ENCODE measurements at places on chromosomes 2 and 18. TPM values are rescaled to one million over a fixed set of nuclear protein-coding genes. Genes with fewer than 3 reads are reported as not detected.

The TTN gene
- 2.8 TPM for total RNA-seq

The LRRC30 gene
- not detected for total RNA-seq

GRCh38 chr2:47562548-47562947, 159.6 kb downstream of the MSH2 start:
- H3K27ac ChIP-seq, result no peak overlapping the region
- no peaks in the 10 kb centered on the region for H3K36me3 ChIP-seq
- peaks cover 13% of the 10 kb centered on the region for H3K27me3 ChIP-seq
- no peaks in the 10 kb centered on the region for H3K4me1 ChIP-seq
- no peak for DNase-seq
- H3K4me3 ChIP-seq, result no peak overlapping the region

The CKAP2L gene
- total RNA-seq, result 17.9 TPM

DNA sequence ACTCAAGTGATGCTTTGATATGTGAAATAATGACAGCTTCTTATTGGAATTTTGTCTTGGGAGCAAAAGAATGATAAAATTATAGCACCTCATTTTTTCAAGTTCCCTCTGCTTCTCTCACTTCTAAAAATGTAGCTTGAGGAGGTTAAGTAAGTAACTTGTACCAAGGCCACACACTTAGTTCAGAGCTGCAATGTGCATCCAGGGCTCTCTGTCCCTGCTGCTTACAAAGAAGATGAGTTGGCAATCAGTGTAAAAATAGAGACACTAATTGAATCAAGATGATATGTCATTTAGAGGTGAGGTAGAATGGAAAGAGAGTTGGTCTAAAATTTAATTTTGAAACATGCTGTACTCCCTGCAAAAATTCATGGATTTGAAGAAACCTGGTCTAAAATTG, 312.0 kb upstream of the TNP1 start:
- no peak for DNase-seq
- H3K27ac ChIP-seq, result no peak overlapping the region
- peaks cover 10% of the 10 kb centered on the region for H3K27me3 ChIP-seq
- no peaks in the 10 kb centered on the region for H3K36me3 ChIP-seq

- no peak for DNase-seq
- H3K27ac ChIP-seq, result no peak overlapping the region
- H3K36me3 ChIP-seq, result no peaks in the 10 kb centered on the region
- no peaks in the 10 kb centered on the region for H3K4me1 ChIP-seq
- H3K27me3 ChIP-seq, result peaks cover 3% of the 10 kb centered on the region
Observed at GRCh38 chr18:9989481-9989880, 75.7 kb downstream of the VAPA start.

DNA sequence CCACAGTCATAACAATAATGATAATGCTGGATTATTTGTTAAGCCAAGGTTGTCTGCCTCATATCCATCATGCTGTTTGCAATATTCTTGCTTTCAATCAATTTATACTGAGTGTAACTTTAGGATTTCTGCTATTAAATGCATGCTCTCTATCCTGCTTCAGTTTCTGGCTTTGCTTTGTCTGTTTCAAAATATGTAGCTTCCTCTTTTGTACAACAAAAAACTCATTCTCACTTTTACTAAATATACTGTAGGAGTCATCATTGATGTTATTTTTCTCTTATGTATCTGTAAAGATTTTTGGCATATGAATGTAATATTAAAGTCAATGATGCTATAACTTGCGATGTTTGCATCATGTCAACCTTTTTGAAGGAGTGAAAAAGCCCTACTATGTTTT, 149.3 kb downstream of the GPD2 start:
- H3K27me3 ChIP-seq, result no peaks in the 10 kb centered on the region
- no peak overlapping the region for H3K4me3 ChIP-seq
- peaks cover 19% of the 10 kb centered on the region for H3K4me1 ChIP-seq
- no peak overlapping the region for H3K27ac ChIP-seq
- H3K36me3 ChIP-seq, result peaks cover 6% of the 10 kb centered on the region

The ACADL gene
- total RNA-seq, result not detected

DNA sequence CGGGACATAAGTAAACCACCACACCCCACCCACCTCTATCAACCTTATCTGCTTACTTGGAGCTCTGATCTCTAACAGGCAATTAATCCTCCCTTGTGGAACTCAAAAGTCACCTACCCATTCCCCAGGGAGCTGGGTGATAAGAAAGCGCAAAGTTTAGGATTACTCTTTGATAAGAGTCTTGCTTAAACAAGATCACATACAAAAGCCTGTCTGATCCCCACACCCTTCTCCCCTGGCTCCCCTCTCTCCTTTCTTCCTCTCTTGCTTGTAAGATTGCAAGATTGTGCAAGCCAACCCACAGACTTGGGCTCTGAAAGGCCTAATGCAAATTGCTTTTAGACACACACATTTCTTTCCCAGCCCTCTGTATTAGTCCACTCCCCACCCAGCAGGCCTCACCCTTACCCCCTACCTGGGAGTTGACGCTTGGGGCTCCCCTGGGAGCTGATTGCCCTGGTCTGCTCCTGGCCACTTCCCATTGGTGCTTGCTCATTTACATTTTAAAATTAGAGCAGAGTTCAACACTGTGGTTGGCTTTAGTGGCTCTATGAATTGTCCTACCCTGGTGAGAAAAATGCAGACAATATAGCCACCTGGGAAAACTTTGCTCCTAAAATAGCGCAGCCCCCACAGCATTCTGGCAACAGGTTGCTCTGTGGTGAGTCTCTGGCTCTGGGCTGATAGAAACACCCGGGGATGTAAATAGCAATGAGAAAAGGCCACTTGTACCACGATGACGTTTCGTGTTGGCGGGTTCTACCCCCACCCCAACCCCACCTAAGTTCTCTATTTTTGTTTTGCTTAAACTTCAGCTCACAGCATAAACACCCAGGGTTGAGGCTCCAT, 92.8 kb upstream of the MSH2 start:
- H3K36me3 ChIP-seq, result no peaks in the 10 kb centered on the region
- no peak for DNase-seq
- H3K27me3 ChIP-seq, result peaks cover 12% of the 10 kb centered on the region
- H3K27ac ChIP-seq, result no peak overlapping the region
- no peak overlapping the region for H3K4me3 ChIP-seq

- no peak overlapping the region for H3K4me3 ChIP-seq
- peaks cover 8% of the 10 kb centered on the region for H3K27me3 ChIP-seq
- no peak for DNase-seq
- H3K36me3 ChIP-seq, result no peaks in the 10 kb centered on the region
- H3K4me1 ChIP-seq, result no peaks in the 10 kb centered on the region
Observed at GRCh38 chr2:98050070-98050469, 36.9 kb upstream of the VWA3B start.

DNA sequence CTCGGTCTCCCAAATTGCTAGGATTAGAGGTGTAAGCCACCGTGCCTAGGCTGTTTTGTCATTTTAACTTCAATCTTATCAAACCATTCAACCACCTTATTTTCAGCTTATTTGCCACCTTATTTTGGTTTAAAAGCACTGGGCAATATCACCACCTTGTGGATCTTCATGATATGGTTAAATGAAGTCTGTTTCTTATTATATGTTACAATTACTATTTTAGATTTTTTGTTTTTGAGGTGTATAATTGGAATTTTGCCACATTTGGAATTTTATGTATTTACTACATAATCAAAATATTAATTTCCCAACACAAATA, 43.8 kb upstream of the SCN9A start:
- no peaks in the 10 kb centered on the region for H3K4me1 ChIP-seq
- no peaks in the 10 kb centered on the region for H3K36me3 ChIP-seq
- no peak for DNase-seq
- no peak overlapping the region for H3K4me3 ChIP-seq

DNA sequence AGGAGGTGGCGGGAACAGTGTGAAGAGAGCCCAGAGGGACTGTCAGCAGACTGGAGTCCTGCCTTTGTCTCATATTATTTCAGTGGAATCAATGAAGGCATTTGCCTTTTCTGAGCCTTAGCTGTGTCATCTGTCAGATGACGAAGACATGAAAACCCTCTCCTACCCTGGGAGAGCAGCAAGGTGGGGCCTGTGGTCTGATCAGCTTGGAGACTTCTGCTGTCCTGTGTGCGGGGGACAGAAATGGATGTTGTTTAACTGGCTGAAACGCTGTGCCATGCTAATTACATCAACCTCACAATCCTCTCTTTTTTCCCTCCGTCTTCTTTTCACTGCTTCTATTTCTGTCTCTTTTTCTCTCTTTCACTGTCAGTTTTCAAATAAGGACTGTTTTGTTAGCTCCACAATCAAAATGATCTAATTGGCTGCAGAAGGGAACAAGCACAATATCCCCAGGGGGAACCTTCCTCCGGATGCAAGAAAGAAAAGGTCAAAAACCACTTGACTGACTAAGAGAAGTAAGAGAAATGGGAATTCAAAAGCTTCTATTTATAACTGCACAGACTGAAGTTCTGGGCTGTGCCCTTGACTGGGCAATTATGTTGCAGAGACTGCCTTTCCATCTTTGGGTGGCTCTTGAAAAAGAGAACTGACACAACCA, 340.1 kb downstream of the CLIP4 start:
- H3K4me3 ChIP-seq, result no peak overlapping the region
- H3K36me3 ChIP-seq, result no peaks in the 10 kb centered on the region
- DNase-seq, result no peak
- H3K27ac ChIP-seq, result no peak overlapping the region
- H3K27me3 ChIP-seq, result peaks cover 19% of the 10 kb centered on the region

The HRH4 gene
- 1.6 TPM for total RNA-seq

DNA sequence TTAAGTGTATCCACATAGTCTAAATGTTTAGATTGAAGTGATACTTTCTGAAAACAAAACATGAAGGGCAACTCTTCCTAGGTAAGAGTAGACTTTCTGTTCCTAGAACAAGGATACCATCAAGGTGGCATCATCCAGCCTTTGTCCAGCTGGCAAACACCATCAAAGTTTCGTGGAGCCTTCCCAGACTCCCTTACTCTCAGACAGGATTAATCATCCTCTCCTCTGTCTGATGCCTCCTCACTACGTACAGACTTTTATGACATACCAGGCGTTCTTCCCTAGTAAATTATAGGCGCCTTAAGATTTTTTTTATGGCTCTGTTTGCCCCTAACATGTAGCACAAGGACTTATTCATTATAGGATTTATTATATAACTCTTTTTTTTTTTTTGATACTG, 29.4 kb upstream of the ASNSD1 start:
- no peak for DNase-seq
- no peak overlapping the region for H3K27ac ChIP-seq
- peaks cover 5% of the 10 kb centered on the region for H3K27me3 ChIP-seq
- H3K36me3 ChIP-seq, result no peaks in the 10 kb centered on the region
- no peak overlapping the region for H3K4me3 ChIP-seq
- no peaks in the 10 kb centered on the region for H3K4me1 ChIP-seq

The MTLN gene
- total RNA-seq, result 80.1 TPM

DNA sequence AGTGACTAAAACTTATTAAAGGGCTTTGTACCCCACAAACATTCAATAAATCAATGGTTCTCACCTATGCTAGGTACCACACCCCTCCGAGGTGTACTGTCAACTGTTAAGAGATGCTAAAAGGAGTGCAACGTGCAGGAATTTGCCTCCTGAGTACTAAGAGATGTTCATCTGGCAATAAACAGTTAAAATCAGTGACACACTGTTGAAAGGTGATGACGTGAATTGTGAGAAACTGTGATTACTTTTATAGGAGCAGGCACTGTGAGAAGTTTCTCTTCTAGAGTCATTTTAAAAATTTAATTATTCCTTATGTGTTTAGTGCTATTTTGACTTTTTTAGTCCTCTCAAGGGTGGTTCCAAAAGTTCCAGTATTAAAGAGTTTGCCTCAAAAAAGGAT, 61.0 kb downstream of the PDE1A start:
- no peaks in the 10 kb centered on the region for H3K36me3 ChIP-seq
- no peak overlapping the region for H3K4me3 ChIP-seq
- no peak overlapping the region for H3K27ac ChIP-seq

Data from activated CD4-positive, alpha-beta T cell treated with anti-CD3 and anti-CD28 coated beads, Interleukin-2, amount 10 ng/mL, durations not matched to agents 24 days and 14 days (primary cell).